ENCODE measurements at places on chromosomes 1 and 21. TPM values are rescaled to one million over a fixed set of nuclear protein-coding genes. Genes with fewer than 3 reads are reported as not detected.

- H3K27ac ChIP-seq, result no peak overlapping the region
- H3K36me3 ChIP-seq, result peaks cover 23% of the 10 kb centered on the region
- peak; percentile 64 for DNase-seq
- peak overlapping the region; percentile 100 for H3K4me3 ChIP-seq
Observed at GRCh38 chr1:156725683-156726280, 2.5 kb upstream of the METTL25B start.

Gene PTPRC
- 0.20 TPM for total RNA-seq

DNA sequence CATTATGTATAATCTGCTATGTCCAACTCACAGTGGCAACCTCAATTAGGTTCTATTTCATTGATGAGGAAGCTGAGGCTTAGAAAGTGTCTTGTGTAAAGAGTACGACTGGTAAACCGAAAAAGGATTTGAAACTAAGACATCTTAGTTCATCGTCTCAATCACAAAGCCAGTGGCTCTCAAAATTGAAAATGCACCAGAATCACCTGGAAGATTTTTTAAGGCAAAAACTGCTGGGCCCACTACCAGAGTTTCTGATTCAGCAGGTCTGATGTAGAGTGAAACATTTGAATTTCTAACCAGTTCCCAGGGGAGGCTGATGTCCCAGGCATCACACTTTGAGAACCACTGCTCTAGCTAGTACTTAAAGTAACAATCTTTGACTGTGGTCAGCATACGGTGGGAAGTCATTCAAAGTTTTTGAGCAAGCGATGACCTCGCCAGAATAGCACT, 5.2 kb upstream of the LRRC53 start:
- H3K4me3 ChIP-seq, result no peak overlapping the region
- H3K27me3 ChIP-seq, result peaks cover 4% of the 10 kb centered on the region
- DNase-seq, result no peak
- H3K36me3 ChIP-seq, result no peaks in the 10 kb centered on the region
- no peaks in the 10 kb centered on the region for H3K4me1 ChIP-seq

GRCh38 chr1:91981996-91982609, 32.9 kb downstream of the BRDT start:
- H3K36me3 ChIP-seq, result no peaks in the 10 kb centered on the region
- H3K4me1 ChIP-seq, result no peaks in the 10 kb centered on the region
- H3K4me3 ChIP-seq, result no peak overlapping the region
- no peak for DNase-seq
- no peaks in the 10 kb centered on the region for H3K27me3 ChIP-seq
- H3K27ac ChIP-seq, result no peak overlapping the region

- no peak overlapping the region for H3K27ac ChIP-seq
- H3K36me3 ChIP-seq, result no peaks in the 10 kb centered on the region
Observed at GRCh38 chr1:4612991-4613390, 41.4 kb upstream of the AJAP1 start.

DNA sequence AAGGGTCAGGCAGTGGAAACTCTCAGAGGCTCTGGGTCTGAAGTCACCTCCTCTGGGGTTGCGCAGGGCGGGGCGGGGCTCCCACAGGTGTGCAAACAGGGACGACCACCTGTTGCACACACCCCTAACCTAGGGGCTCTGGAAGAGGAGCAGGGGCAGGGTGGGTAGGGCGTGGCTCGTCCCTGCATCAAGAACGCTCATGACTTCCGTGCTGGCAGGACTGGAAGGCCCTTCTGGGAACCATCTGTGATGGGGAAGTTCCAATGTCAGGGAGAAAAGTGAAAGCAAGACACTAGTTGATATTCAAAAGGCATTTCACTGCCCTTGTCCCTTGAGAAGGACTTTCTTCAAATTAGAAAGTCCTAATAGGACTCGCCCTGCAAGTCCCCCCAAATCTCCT, 22.1 kb upstream of the CLSTN1 start:
- no peak overlapping the region for H3K27ac ChIP-seq
- H3K36me3 ChIP-seq, result no peaks in the 10 kb centered on the region
- H3K4me1 ChIP-seq, result no peaks in the 10 kb centered on the region

- no peak for DNase-seq
- no peak overlapping the region for H3K4me3 ChIP-seq
- H3K27ac ChIP-seq, result no peak overlapping the region
- H3K36me3 ChIP-seq, result no peaks in the 10 kb centered on the region
- H3K27me3 ChIP-seq, result no peaks in the 10 kb centered on the region
Observed at GRCh38 chr21:40680311-40680710, 166.6 kb downstream of the DSCAM start.

Gene NUDT4B
- total RNA-seq, result 1.2 TPM

- DNase-seq, result no peak
- no peaks in the 10 kb centered on the region for H3K4me1 ChIP-seq
- no peaks in the 10 kb centered on the region for H3K27me3 ChIP-seq
Observed at GRCh38 chr1:184684285-184685074, 70.2 kb downstream of the EDEM3 start.

DNA sequence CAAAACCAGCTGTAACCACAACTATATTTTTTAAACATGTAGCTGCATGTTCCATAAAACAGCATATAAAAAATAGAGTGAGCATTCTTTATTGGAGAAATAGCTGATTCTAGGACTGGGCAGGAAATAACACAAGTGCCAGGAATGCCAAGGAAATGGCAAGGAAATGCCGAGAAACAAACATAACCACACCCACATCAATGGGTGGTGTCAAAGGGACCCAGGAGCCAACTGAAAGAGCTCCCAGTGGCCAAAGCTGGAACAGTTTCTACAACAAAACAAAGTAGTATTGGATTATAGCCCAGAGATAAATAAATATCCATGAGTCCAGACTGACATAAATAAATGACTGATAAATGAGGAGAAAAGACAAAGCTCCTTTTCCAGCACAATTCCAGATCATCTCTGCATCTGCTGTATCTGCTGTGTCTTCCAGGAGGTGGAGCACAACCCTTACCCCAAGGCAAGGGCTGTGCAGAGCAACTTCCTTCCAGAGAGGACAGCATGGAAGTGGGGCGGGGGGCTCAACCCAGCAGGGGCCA, 28.1 kb downstream of the ADARB1 start:
- no peak overlapping the region for H3K4me3 ChIP-seq
- no peaks in the 10 kb centered on the region for H3K36me3 ChIP-seq
- H3K4me1 ChIP-seq, result peaks cover 3% of the 10 kb centered on the region
- no peaks in the 10 kb centered on the region for H3K27me3 ChIP-seq

DNA sequence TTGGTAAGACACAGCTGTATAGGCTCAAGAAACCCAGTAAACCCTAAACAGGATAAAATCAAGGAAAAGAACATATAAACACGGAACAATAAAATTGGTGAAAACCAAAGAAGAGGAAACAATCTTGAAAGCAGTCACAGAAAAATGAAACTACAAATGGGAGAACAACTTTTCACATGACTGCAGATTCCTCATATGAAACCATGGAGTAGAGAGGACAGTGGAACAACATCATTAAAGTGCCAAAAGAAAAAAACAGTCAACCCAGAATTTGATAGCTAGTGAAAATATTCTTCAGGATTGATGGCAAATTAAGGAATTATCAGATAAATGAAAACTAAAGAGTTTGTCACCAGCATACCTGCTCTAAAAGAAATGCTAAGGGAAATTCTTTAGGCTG, 23.9 kb upstream of the B3GALT5 start:
- no peak overlapping the region for H3K4me3 ChIP-seq
- H3K4me1 ChIP-seq, result no peaks in the 10 kb centered on the region
- H3K27ac ChIP-seq, result no peak overlapping the region
- no peak for DNase-seq
- H3K27me3 ChIP-seq, result no peaks in the 10 kb centered on the region

Gene TMEM81
- total RNA-seq, result 4.8 TPM

DNA sequence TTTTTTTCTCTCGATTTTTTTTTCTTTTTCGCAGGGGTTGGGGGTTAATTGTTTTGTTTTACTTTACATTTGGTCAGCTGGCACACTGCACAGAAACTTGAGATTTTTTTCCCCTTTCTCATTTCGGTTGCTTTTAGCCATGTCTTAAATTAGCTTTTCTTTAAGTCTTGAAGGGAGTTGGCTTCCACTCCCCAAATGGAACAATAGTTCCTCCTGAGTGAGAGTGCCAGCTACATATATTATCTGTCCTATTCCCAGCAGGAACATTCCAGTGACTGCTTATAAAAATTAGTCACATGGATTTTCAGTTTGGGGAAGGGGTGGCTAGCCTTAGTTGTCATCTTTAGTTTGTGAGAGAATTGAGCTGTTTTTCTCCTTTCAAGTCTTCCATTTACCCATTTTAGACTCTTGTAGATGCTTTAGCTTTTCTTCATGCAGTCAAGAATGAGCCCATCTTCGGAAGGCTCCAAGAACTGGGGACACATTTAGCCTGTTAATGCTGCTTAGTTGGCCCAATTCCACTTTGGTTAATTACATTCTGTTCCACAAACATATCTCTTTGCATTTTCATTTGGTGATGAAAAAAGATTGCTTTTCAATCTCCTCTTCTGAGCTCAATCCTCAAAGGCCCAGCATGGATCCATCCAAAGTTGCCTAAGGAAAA, 510.1 kb upstream of the CXADR start:
- H3K27ac ChIP-seq, result peak overlapping the region; percentile 56
- DNase-seq, result peak; percentile 10
- H3K27me3 ChIP-seq, result no peaks in the 10 kb centered on the region
- H3K4me1 ChIP-seq, result peaks cover 16% of the 10 kb centered on the region
- H3K36me3 ChIP-seq, result no peaks in the 10 kb centered on the region
- H3K4me3 ChIP-seq, result no peak overlapping the region

- H3K36me3 ChIP-seq, result no peaks in the 10 kb centered on the region
- H3K27me3 ChIP-seq, result no peaks in the 10 kb centered on the region
- no peak for DNase-seq
- H3K4me1 ChIP-seq, result peaks cover 12% of the 10 kb centered on the region
Observed at GRCh38 chr1:1418464-1419362, 2.4 kb downstream of the ANKRD65 start.

- no peaks in the 10 kb centered on the region for H3K4me1 ChIP-seq
- no peak overlapping the region for H3K4me3 ChIP-seq
- DNase-seq, result no peak
- H3K36me3 ChIP-seq, result no peaks in the 10 kb centered on the region
- no peak overlapping the region for H3K27ac ChIP-seq
Observed at GRCh38 chr1:76153841-76154205, 79.3 kb downstream of the ST6GALNAC3 start.

GRCh38 chr1:243917177-243917862, 67.3 kb upstream of the AKT3 start:
- no peaks in the 10 kb centered on the region for H3K36me3 ChIP-seq
- H3K4me1 ChIP-seq, result peaks cover 12% of the 10 kb centered on the region
- peak; percentile 85 for DNase-seq
- peaks cover 2% of the 10 kb centered on the region for H3K27me3 ChIP-seq
- H3K4me3 ChIP-seq, result peak overlapping the region; percentile 77

Gene GPR161
- total RNA-seq, result 16.5 TPM

GRCh38 chr21:37855271-37855646, 61.0 kb downstream of the KCNJ6 start:
- no peak for DNase-seq
- peak overlapping the region; percentile 19 for H3K4me3 ChIP-seq
- H3K36me3 ChIP-seq, result no peaks in the 10 kb centered on the region
- H3K27me3 ChIP-seq, result no peaks in the 10 kb centered on the region
- H3K4me1 ChIP-seq, result peaks cover 23% of the 10 kb centered on the region
- H3K27ac ChIP-seq, result peak overlapping the region; percentile 86

- peak within 1 kb of the TSS; percentile 99 for H3K27ac ChIP-seq
- DNase-seq, result peak; percentile 95
- H3K36me3 ChIP-seq, result no peaks in the 10 kb centered on the region
- H3K4me3 ChIP-seq, result peak within 1 kb of the TSS; percentile 73
- no peaks in the 10 kb centered on the region for H3K27me3 ChIP-seq
Observed at GRCh38 chr1:228165372-228166169, at the start of gene IBA57. Gene IBA57, plus strand, starts transcription at chr1:228165804. Its CDS starts 13 bp downstream, at chr1:228165817.

DNA sequence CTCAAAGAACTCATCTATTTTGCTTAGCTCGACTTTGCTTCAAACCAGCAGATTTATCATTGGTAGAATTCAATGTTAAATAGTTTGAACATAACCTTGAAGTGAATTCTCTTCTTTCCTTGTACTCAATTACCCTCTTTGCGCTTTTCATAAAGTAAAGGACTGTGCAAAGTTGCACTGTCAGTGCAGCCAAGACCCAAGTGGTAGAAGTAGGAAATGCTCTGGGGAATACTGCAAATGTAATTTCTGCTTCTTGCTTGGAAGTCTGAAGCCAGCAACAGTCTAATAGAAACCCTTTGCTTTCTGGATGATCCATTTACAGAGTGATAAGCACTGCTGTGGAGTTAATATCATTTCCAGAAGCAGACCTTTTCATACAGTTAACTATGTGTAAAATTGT, 936.7 kb upstream of the TMPRSS15 start:
- no peaks in the 10 kb centered on the region for H3K27me3 ChIP-seq
- H3K4me1 ChIP-seq, result no peaks in the 10 kb centered on the region
- H3K4me3 ChIP-seq, result no peak overlapping the region

Gene CAMTA1
- total RNA-seq, result 69.2 TPM

DNA sequence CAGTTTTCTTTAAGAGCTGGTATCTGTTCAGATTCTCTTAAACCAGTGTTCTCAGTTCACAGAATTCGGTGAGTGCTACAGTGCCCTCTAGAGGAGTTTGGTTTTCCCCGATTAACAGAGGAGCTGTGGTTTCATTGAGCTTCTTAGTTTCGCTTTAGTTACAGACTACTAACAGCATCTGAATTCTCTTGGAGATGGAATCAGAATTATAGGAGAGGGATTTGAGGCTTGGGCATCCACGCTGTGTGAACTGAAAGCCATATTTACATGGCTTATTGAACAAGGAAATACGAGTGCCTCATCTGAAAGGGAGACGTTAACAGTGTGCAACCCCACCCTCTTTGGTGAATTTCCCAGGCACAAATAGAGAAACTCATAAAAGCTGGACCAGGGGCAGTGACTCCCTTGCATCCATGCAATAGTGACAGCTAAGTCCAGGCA, 202.0 kb downstream of the USH2A start:
- peak overlapping the region; percentile 30 for H3K27ac ChIP-seq
- DNase-seq, result peak; percentile 60
- no peaks in the 10 kb centered on the region for H3K4me1 ChIP-seq
- no peaks in the 10 kb centered on the region for H3K27me3 ChIP-seq
- H3K36me3 ChIP-seq, result no peaks in the 10 kb centered on the region
- H3K4me3 ChIP-seq, result peak overlapping the region; percentile 73
